ENCODE measurements at places on chromosomes 1 and 21.

DNA sequence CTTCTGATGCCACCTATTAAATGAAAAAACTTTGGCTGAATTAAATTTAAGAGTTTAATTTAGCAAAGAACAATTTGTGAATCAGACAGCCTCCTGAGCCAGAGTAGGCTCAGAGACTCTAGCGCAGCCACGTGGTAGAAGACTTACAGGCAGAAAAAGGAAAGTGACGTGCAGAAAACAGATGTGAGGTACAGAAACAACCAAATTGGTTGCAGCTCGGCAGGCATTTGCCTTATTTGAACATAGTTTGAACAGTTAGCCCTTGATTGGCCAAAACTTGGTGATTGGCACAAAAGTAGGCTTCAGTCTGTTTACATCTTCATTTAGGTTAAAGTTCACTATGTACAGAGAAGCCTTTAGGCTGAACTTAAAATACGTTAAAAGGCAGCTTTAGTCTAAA is 22.9 kb downstream of the TCP10L start:
- no peak for DNase-seq

DNA sequence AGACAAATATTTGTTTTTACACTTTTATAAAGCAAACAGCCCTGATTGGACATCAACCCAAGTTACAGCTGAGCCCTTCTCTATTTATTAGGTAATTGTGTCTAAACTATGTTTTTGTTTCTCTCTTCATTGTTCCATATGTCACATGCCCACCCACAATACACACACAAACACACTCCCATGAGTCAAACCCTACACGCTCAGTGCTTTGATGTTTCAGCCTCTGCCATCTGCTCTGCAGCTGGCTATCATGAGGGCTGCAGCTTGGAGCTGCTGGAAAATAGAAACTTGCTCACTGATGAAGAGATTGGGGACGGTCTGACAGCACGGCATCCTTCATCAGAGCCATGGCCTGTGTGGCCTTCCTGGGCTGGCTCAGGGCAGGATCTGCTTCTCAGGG is 41.7 kb downstream of the PSMG1 start:
- no peak for DNase-seq

DNA sequence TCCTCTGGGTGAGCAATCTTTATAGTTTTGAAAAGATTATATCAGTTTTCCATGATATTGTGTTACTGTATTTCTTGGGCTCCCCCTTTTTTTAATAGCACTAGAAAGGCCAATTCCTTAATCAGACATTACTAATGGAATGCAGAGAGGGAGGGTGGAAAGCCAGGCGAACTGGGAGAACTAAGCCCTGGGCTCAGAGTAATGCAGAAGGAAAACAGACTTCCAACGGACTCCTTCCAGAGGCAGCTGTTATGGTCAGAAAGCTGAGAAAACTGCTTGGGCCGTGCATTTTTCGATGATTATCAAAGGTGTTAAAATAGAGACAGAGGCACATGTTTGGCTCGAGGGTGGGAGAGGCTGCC is 206.3 kb downstream of the FOXD2 start:
- DNase-seq, result no peak

DNA sequence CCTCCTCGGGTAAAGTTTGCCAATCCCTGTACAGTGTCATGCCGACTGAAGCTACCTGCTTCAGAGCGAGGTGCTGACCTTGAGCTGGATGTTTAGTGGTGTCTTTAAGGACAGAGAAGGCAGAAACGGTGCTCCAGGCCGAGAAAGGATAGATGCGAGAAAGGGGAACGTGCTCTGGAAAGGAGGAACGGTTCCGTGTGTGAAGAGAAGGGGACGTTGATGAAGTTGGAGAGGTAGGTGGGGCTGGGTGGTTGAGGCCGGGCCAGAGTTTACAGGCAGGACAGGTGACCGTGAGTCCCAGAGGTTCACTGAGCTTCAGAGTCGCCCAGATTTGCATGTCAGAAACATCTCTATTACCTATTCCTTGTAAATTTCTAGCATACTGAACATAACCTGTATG is 90.7 kb downstream of the SCCPDH start:
- DNase-seq, result no peak

DNA sequence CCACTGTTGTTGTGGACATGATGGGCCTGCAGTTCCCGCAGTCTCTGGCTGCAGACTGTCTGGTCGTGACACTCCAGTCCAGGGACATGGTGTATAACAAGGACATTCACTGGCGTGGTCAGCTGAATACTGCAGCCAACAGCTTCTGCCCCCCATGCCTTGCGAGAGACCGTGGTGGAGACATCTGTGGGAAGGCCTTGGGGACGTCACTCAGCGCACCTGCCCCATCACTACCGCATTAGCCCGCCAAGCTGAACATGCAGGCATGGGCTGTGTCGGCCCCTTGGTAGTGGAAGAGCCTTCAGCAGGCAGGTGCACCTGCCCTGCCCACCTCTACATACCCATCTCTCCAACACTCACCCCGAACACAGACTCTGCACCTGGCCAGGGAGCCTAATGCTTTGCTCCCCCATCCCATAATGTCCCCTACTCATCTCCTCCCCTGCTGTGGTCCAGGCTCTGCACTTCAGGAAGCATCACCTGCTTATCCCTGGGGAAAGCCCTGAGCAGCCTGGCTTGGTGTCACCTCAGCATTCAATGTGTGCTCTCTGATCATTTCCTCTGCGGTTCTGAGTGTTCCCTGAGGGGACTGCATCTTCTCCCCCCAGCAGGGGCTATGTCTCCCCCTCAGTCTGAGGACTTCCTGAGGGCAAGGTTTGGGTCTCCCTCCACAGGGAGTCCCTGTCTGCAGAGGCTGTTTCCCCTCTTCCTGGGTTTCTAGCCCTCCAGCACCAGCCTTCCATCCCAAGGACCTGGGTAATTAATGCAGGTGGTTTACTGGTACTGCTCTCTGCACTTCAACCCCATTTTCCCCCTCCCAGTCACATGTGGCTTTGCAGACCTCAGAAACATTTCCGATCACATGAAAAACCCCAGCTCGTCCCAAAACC is 3.2 kb downstream of the PGLYRP4 start:
- no peak for DNase-seq

Data from hypothalamus (tissue), 51 donors.